Stimulated activated naive CD4-positive, alpha-beta T cell treated with Interleukin-2 at 50 U/mL for 16 hours (primary cell): ENCODE measurements at places on chromosomes 5 and 9.

DNA sequence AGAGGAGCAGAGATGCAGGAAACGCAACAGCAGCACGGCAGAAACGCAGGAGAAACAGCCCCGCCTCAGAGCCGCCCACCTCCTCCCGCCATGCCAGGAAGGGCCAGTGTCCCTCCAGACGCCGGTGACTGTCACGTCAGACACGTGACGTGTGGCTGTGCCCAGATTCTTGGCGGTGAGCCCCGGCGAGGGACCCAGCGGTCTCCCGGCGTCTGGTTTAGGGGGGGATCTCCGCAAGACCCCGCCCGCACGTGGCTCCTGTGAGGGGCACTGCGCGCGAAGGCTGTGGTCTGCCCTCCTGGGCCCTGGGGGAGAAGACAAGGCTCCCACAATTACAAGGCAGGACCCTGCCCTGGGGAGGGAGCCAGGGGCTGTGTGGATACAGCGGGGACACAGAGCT lies 2.4 kb upstream of the LCN8 start:
- no peak for DNase-seq

DNA sequence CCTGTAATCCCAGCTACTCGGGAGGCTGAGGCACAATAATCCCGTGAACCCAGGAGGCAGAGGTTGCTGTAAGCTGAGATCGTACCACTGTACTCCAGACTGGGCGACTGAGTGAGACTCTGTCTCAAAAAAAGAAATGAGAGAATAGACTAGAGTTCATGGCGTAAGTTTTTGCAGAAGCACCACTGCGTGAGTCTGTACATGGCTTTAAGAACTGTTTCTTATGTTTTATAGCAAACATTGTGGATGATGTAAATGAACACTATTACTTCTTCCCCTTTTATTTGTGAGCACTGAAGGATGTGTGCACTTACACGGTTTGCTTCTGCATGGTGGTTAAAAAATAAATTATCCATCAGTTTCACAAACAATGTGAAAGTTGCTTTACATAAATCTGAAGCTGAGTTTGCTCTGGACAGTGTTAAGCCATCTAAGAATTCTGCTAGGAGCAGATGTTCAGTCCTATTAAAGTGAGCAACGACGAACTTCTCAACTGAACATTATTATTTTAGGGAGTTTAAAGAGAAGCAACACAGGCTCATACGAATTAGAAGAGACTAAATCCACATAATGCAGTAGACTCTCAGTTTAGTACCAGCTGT lies 52.5 kb downstream of the ZFAND5 start:
- DNase-seq, result no peak

DNA sequence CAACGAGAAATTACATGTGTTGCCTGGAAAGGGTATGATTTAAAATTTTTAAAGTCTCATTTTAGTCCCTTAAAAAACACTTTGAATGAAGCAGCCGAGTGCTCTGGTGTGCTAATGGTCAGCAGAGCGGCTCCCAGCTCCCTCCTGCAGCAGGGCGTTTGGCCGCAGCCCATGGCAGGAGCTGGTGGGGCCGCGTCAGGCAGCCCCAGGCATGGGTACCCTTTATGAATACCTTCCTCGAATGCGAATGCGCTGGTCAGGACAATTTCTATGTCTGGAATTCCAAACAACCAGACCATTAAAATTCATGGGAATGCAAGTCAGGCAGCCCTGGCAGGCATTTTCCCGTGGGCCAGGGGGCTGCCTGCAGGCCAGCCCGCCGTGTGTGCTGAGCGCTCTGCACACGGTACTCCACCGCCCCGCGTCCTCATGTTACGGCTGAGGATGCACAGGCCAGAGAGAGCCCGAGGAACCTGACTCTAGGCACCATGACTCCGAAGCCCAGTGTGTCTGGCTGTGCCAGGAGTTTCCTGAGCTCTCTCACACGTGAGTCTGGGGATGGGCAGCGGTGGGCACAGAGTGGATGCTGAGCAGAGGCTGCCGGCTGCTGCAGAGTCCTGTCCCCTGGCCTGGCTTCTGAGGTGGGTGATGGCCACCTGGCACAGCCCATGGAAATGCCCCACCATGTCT lies 123.7 kb downstream of the WNK2 start:
- DNase-seq, result no peak

DNA sequence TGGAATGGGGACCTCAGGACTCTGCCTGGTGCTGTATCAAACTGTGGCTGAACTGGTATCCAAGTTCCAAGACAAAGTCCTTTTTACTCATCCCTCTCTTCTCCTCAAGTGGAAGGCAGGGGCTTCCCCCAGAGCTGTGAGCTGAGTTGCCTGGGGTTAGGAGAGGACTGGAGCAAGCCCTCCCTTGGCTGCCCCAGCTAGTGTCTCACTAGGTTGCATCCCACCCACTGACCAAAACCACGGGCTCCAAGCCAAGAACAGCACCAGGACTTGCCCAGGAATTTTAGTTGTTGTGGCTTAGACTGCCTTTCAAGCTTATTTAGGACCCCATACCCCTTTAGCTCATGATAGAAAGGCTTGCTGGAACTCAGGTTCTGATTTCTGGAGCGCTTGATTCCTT lies 158.7 kb upstream of the TNC start:
- no peak for DNase-seq

- DNase-seq, result no peak
Measured at GRCh38 chr5:102539996-102540728, 41.4 kb upstream of the SLCO6A1 start.

DNA sequence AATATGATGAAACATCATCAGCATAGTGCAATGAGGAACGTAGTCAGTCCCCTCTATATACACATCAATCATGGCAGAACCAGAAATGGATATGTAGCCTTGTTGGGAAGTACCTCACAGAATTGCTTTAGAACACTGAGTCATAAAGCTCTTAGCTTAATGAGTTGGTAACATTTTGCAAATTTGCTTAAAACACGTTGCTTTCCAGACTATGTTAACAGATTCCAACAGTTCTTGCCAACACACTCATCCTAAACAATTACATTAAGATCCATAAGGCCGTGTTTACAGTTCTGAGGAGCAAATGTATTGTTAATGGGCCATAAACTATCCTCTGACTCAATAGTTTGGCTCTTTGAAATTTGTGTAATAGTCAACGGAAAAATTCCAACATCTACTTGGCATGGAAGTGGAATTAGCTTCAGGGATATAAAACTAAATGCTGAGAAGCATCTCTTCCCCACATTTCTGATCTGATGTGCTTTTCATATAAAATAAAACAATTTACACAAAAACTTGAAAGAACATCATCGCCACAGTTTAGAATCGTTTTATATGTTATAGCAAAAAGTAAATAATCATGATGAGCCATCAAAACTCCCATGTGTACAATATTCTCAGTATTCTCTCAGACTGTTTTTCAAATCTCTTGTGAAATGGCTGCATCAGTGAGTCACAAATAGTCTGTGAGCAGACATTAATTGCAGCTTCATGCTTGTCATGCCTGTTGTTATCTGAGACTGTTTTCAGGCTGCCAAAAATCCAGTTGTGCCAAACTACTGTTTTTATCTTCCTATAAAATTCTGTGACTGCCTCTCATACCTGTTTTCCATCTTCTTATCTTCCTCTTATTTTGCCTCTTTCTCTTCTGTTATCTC lies 291.9 kb downstream of the COX7C start:
- DNase-seq, result no peak

DNA sequence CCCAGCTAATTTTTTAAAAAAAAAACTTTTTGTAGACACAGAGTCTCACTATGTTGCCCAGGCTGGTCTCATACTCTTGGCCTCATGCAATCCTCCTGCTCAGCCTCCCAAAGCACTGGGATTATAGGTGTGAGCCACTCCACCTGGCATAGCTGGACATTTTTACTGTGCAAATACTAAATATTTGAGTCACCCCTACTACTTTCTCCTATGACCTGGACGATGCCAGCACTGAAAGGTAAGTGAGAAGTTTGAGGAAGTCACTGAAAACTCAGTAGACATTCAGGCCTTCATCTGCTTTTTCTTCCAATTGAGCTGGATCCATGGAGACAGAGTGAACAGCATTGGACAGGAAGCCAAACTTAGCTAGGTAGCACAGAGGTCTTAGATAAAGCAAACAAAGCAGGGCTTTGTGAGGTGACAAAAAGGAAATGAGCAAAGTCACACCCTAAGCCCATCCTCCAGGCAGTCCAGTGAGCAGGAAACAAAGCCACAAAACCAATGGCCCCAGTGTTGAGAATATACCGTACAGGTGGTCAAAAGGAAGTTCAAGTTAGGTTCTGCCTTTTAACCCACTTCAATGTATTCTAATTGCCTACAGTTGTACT lies 192.6 kb upstream of the RASA1 start:
- DNase-seq, result no peak

- DNase-seq, result no peak
Measured at GRCh38 chr5:96649681-96650540, 12.3 kb upstream of the CAST start.
